ENCODE measurements at places on chromosomes 2 and 18.

DNA sequence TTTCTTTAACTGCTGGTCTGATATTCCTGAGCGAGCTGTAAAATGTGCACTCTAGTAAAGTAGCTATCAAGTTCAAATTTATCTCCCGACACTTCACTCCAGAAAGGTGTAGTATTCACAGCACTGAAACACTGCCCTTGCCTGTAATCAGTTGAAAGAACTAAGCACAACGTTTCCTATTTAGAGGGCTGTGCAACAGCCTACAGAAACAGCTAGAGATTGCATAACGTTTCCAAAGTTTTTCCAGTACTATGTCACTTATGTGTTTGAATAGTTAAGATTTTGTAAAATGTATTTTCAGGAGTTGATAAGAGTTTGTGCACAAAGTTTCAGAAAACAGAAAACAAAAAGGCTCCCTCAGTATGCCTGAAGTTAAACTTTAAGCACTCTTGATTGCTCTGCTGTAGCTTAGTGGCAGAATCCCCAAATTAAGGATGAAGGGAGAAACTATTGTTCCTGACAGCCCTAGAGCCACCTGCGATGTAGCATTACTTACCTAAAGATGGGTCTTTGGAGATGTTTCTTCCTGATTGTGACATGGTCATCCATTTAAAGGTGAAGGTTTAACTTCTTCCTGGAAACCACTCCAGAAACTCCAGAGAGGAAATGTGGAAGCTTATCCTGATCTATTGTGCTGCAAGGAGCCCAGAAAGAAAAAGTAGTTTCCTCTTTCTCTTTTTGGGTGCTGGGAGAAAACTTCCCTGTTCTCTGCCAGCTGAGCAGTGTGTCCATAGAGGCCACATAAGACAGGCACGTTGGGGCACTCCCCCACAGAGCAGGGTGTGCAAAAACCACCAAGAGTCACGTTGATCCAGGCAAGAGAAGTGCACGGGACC lies 536 bp downstream of the PDE1A start:
- no peak for DNase-seq

DNA sequence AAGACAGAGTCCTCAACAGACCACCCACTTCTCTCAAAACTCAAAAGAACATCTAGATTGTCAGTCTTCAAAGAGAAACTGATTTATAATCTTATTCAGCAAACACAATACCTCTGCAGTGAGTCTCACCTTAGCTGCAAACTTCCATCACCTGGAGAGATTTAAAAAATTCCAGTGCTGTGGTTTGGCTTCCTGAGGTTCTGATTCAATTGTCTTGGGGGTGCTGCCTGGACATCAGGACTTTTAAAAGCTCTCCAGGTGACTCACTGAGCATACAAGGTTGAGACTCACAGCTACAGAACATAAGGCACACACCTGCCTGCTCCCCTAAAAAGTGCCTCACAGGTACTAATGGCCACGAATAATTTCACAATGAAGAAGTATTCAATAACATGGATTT lies 40.3 kb downstream of the RNF152 start:
- DNase-seq, result no peak

GRCh38 chr2:170679607-170680079 lies 35.5 kb upstream of the SP5 start:
- no peak for DNase-seq

- DNase-seq, result no peak
Observed at GRCh38 chr18:35174745-35175144, 66.1 kb upstream of the ZNF397 start.

DNA sequence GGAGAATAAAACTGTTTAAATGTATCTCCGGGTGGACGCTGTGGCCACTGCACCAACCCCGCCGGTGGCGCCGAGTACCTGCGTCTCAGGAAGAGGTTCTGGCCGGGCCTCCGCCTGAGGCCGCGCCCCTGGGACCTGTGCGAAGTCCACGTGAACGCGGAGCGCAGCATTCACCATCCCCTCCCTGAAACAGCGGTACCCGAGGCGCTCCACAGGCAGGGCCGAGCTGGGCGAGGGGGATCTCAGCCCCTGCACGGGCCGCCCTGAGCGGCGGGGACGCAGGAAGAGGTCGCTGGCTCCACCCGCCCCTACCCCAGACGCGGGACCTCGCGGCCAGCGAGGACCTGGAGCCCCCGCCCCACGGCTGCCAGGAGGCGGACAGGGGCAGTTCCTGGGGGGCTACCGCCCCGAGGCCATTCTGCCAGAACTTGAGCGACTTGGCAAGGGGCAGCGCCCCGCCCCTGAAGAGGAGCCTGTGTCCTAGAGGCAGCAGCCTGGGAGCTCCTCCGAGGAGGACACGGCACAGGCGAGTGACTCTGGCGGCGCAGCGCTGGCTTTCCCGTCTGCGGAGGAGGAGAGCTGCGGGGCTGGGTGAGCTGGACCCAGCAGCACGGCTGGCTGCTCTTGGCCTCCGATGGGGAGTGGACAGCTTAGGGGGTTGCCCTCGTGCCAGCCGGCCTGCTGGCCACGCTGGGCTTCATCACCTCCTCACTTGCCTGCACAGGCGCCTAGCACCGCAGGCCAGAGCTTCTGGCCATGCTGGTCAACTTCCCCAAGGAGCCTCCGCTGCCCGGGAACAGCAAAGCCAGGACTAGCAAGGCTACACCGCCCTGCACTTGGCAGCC lies 9.7 kb upstream of the TEKT4 start:
- DNase-seq, result no peak

DNA sequence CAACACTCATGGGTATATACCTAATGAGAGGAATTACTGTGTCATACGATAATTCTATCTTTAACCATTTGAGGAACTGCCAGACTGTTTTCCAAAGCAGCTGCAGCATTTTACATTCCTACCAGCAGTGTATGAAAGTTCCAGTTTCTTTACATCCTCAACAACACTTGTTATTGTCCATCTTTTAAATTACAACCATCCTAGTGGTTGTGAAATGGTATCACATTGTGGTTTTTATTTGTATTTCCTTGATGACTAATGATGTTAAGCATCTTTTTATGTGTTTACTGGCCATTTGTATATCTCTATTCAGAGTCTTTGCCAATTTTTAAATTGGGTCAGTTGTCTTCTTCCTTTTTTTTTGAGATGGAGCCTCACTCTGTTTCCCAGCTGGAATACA lies 4.0 kb upstream of the CKAP2L start:
- DNase-seq, result no peak

DNA sequence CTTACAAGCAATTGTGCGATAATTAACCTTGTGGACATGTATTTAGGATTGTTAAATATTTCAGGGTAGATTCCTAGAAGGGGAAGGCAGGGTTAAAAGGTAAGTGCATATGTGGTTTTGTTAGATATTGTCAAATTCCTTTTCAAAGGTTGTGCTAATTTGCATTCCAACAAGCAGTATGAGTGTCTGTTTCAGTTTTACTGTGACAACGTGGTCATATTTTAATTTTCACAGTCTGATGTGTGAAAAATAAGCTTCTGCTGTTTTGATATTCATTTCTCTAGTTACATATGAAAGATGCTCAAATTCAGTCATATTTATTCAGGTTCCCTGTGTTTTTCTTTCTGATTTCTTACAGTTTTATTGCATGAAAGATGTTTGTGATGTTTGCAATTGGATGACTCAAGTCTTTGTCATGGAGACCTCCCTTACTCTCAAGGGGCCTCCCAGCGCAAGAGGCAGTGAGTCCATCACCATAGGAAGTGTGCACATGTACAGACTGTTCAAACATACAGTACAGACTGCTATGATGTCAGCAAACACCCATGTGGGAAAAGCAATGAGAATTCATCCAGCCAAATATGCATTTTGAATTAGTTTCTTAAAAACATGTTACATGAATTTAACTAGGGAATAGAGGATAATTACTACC lies 310.8 kb downstream of the GALR1 start:
- no peak for DNase-seq

GRCh38 chr18:58337686-58338085 lies 291.2 kb downstream of the ALPK2 start:
- no peak for DNase-seq

DNA sequence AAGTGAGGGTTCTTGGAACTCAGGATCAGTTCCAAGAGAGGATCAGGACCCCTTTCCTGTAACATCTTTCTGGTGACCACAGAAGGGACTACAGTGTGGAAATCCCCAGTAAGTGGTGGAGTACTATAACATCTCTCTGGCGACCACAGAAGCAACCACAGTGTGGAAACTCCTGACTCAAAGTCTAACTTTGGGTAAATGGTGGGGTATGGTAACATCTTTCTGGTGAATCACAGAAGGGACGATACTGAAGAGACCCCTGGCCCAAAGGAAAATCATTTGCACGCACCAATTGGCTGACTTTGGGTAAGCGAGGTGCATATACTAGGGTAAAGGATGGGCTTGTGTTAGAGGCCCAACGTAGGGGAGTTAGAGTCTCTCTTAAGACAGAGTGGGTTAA lies 56.3 kb upstream of the GULP1 start:
- DNase-seq, result no peak

DNA sequence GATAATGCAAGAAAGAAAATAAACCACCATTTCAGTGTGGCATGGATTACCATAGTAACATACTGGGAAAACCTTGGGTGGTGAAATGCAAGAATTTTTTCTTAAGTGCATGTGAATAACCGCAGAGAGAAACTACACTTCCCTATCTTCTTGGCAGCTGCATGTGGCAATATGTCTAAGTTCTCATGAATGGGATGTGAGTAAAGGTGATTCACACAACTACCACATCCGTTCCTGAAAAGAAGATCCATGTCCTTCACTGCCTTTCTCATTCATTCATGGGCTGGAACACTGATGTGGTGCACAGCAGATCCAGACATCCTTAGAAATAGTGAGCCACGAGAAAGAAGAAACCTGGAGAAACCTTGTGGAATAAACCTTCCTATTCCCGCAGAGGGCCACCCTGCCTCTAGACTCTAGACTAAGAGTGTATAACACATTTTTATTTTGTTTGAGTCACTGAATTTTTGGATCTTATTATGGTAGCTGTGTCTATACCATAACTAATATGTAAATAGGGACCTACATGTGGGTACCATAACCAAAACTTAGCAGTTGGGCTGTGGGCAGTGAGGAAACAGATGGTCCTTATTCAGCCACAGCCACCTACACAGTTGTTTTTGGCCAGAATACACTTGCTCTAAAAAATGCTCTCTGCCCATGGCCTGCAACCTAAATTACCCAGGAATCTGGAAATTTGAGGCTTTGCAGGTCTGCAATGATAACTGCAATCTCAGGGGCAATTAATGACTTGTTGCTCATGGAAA lies 573.3 kb downstream of the LRP1B start:
- no peak for DNase-seq

DNA sequence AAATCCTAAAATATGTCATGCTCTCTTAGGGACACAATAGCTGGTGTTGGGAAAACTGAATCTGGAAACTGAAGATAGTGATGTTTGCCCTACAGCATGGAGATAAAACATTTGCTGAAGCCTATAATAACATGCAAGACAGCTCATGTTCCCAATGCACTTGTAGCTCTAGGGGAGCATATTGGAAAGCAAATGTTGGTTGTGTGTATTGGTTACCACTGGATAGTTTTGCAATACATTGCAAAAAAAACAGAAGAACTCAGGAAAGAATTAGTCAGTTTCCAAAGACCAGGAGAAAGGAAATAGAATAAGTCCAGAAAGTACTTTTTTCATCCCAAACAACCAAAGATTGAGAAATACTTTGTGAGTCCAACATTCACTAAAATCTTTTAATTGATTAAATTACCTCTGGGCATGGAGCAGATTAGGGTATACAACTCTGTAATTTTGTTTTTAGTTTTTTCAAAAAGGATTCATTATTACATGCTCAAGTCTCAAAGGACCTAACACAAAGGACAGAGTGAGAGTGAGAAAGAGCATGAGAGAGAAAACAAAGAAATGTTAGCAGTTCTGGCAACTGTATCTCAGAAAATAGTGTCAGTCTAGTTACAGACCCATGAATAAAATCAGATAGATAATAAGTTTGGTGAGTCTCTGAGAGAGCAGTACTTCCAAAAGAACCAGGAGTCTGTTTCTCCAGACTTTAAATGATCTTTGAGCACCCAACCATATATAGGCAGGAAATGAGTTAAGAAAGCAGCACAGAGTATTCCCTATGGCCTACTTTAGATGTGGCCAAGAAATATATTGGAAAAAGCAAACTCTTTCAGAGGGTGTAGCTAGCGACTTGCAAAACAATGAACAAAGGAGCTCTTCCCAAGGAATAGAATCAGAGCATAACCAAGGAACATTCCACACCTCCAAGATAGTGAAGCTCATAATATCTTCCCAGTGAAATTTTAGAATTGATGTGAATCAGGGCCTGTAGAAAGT lies 36.6 kb upstream of the COL3A1 start:
- no peak for DNase-seq

- no peak for DNase-seq
Observed at GRCh38 chr2:85246348-85246747, 81.4 kb downstream of the TGOLN2 start.

DNA sequence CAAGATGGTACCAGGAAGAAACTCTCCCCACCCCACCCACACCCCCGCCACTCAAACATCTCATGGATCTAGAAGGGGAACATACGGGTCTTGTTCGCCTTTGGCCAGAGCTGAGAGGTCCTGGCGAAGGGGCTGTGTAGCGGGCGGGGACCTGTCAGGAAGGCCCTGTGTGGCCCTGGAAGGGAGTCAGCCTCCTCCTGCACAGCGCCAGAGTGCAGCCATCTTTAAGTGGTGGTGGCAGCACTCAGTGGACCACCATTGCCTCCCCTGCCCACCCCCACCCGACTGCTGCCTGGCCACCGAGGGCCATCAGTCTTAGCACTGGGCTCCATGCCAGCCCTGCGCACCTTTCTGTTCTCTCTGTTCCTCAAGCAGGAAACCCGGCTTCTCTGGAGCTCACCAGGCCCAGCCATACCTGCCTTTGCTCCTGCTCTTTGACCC lies 11.6 kb upstream of the FAHD2A start:
- DNase-seq, result no peak

- DNase-seq, result no peak
Observed at GRCh38 chr2:48397281-48397680, 132.7 kb upstream of the STON1 start.

DNA sequence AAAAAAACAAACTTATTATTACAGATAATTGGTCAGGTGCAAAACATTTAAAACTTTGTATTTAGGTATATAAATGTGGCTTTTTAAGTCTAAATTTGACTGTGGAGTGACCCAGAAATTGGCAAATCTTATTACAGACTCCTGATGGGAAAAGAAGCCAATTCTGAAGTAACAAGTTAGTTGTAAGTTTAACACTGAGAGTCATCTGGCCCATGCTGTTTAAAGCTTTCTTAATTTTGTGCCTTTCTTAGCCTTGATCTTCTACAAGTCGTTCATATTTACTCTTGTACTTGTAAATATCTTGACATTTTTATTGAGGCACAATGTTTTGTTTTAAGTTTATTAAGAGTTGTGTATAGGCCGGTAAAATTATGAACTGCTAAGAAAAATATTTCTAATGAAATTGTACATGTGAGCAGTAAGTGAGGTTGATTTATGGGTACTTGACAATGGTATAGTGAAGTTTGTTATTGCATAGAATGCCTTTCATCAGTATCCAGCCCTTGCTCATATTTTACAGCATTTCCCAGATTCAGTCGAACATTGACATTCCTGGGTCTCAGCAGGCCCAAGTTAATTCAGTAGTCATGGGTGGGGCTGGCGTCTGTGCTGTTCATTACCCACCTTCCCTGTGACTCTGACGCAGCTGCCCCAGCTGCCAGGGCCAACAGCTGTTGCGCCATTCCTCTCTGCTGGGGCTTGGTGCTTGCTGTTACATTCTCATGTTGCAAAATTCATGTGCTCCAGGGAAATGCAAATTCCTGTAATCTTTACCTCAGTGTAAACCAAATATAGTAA lies 121.4 kb downstream of the ZNF236 start:
- no peak for DNase-seq

GRCh38 chr2:230578106-230578505 lies 134.5 kb upstream of the CAB39 start:
- no peak for DNase-seq
